T-helper 2 cell treated with Interferon-gamma antibody and Interleukin-4, amounts not matched to agents 5 μg/mL and 100 μg/mL, for 36 hours (primary cell): ENCODE measurements at places on chromosomes 3 and 15.
A peak's percentile ranks its signal among the peaks of the same experiment; 100 is the strongest.

- peaks cover 20% of the 10 kb centered on the region for H3K27me3 ChIP-seq
- DNase-seq, result no peak
- no peaks in the 10 kb centered on the region for H3K36me3 ChIP-seq
- no peak overlapping the region for H3K4me3 ChIP-seq
Observed at GRCh38 chr15:69472046-69472445, 19.4 kb downstream of the RPLP1 start.

- H3K27ac ChIP-seq, result no peak overlapping the region
- H3K36me3 ChIP-seq, result no peaks in the 10 kb centered on the region
- H3K4me1 ChIP-seq, result peaks cover 1% of the 10 kb centered on the region
- H3K27me3 ChIP-seq, result no peaks in the 10 kb centered on the region
- DNase-seq, result no peak
- no peak overlapping the region for H3K4me3 ChIP-seq
Observed at GRCh38 chr15:64024172-64025050, 21.9 kb downstream of the DAPK2 start.

- no peak overlapping the region for H3K4me3 ChIP-seq
- H3K27me3 ChIP-seq, result no peaks in the 10 kb centered on the region
- DNase-seq, result no peak
- no peaks in the 10 kb centered on the region for H3K36me3 ChIP-seq
Observed at GRCh38 chr3:39190281-39191025, 1.9 kb downstream of the XIRP1 start.

DNA sequence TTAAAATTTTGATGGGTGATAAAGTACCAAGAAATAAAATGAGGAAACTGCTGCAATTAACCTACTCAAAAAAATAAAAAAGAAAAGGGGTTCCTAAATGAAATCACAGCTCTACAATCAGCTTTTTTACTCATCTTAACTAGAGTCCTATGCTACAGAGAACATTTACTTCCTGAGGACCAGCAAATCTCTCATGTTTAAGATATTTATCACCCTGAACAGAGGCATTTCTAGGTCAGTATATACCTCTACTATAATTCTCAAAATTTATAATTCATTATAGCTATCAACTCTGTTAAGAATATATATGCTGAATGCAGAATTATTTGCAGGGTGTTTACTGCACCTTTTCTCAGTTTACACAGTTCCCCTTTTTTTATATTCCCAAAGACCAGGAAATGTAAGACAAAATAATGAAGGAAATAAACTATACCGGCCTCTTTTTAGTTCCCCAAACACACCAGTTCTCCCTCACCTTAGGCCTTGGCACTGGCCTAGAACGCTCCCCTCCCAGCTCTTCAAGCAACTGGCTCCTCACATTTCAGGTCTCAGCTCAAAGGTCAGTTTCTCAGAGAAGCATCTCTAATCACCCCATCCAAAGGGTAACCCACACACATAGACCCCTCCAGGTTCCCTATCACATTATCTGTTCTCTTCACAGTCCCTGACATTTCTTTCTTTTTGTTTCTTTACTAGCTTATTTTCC, 71.1 kb downstream of the LRRFIP2 start:
- H3K27ac ChIP-seq, result no peak overlapping the region
- H3K36me3 ChIP-seq, result no peaks in the 10 kb centered on the region
- H3K4me1 ChIP-seq, result no peaks in the 10 kb centered on the region
- DNase-seq, result no peak

GRCh38 chr3:4827767-4828166, 151.5 kb upstream of the BHLHE40 start:
- peaks cover 60% of the 10 kb centered on the region for H3K36me3 ChIP-seq
- no peaks in the 10 kb centered on the region for H3K27me3 ChIP-seq
- H3K4me3 ChIP-seq, result peak overlapping the region; percentile 17
- DNase-seq, result no peak
- H3K4me1 ChIP-seq, result peaks cover 88% of the 10 kb centered on the region

- no peak overlapping the region for H3K4me3 ChIP-seq
- H3K27me3 ChIP-seq, result no peaks in the 10 kb centered on the region
- no peak for DNase-seq
Observed at GRCh38 chr15:29424118-29424517, 154.5 kb upstream of the NSMCE3 start.

DNA sequence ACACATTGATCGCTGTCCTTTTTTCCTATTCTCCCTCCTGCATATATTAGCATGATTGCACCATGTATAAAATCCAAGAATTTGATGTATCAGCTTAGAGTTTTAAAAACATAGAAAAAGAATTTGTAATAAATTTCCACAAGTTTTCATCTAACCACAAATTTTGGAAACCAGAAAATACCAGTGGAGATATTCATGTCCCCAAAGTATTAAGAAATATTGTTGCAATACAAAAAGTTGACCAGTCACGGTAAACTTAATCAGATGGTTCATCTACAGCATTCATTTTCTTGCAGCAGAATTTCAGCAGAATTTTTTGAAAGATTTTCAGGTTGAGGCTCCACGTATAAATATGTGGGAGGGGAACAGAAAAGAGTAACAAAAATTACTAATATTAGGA, 500.9 kb upstream of the MDFIC2 start:
- no peak for DNase-seq
- no peak overlapping the region for H3K4me3 ChIP-seq
- H3K27ac ChIP-seq, result no peak overlapping the region
- H3K4me1 ChIP-seq, result no peaks in the 10 kb centered on the region
- H3K36me3 ChIP-seq, result no peaks in the 10 kb centered on the region

GRCh38 chr3:156614642-156615511, 59.5 kb upstream of the TIPARP start:
- H3K27me3 ChIP-seq, result no peaks in the 10 kb centered on the region
- H3K27ac ChIP-seq, result no peak overlapping the region
- no peak overlapping the region for H3K4me3 ChIP-seq

- H3K4me1 ChIP-seq, result peaks cover 2% of the 10 kb centered on the region
- H3K4me3 ChIP-seq, result no peak overlapping the region
- H3K36me3 ChIP-seq, result no peaks in the 10 kb centered on the region
- H3K27ac ChIP-seq, result no peak overlapping the region
Observed at GRCh38 chr3:108416111-108416869, 94.1 kb downstream of the MYH15 start.

DNA sequence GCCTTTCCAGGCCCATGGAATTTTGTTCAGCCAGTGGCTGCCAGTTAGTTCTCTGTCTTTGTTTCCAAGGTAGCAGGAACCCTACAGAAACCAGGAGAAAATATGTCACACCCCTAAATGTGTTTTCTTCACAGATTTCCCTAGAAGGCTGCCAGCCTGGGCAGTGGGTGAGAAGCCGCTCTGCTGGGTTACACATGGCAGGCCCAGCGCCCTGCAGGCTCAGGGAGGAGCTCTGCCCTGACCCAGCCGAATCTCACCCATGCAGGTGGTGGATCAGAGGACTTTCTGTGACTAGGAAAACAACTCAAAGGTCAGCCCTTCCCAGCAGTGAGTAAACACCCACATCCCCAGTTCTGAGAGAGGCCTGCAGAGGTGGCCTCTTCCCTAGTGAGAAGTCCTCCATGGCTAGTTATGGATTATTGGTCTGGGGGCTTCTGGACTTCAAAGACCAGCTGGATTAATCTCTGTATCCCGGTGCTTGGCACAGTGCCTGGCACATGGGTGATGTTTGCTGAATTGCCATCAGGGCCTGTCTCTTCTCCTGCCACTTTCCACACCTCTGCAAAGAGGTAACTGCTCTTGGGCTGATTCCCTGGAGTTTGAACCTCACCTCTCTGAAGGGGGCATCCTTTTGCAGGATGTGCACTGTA, 34.7 kb upstream of the BDH1 start:
- peaks cover 28% of the 10 kb centered on the region for H3K4me1 ChIP-seq
- H3K36me3 ChIP-seq, result peaks cover 4% of the 10 kb centered on the region
- H3K27me3 ChIP-seq, result no peaks in the 10 kb centered on the region
- H3K4me3 ChIP-seq, result no peak overlapping the region
- no peak for DNase-seq

DNA sequence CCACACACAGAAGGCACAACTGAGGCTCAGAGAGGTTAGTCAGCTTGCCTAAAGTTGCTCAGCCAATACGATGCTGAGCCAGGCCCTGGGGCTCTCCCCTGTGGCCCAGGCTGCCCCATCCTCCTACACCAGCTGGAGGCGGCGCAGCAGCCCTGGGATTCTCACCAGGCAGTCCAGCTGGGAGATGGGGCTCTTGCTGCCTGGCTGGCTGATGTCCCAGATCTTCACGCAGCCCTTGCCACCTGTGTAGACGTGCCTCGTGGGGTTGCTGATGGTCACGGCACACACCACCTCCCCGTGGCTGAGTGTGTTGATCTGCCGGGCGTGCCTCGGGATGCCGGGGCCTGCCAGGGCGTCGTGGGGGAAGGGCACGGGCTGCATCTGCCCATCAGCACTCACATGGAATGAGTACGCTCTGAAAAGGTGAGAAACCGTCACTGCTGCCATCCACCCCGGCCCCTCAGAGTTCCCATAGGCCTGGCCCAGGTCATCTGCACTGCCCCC, 42.8 kb downstream of the TLE3 start:
- H3K27me3 ChIP-seq, result no peaks in the 10 kb centered on the region
- H3K4me3 ChIP-seq, result no peak overlapping the region
- DNase-seq, result no peak
- peaks cover 52% of the 10 kb centered on the region for H3K36me3 ChIP-seq

DNA sequence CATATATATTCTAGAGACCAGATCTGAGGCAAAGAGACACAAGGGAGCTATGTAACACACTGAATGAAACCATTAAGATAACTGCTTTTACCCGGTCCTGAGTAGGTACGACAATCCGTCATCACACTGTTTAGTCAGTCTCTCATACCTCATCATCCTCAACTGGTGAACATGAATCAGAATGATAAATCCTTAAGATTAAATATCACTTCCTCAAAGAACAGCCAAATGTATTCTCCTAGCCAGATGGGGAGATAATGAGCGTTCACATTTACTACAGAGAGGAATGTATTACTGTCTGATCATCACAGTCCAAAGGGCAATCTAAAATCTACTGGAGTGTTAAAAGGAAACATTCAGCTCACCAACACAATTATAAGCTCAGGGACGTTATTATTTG, 319.4 kb upstream of the STAC start:
- no peak overlapping the region for H3K4me3 ChIP-seq
- H3K27me3 ChIP-seq, result no peaks in the 10 kb centered on the region
- no peaks in the 10 kb centered on the region for H3K36me3 ChIP-seq
- DNase-seq, result no peak

- no peak overlapping the region for H3K4me3 ChIP-seq
- no peaks in the 10 kb centered on the region for H3K36me3 ChIP-seq
- no peaks in the 10 kb centered on the region for H3K4me1 ChIP-seq
- no peaks in the 10 kb centered on the region for H3K27me3 ChIP-seq
- DNase-seq, result no peak
Observed at GRCh38 chr3:140180603-140181002, 245.6 kb downstream of the CLSTN2 start.

DNA sequence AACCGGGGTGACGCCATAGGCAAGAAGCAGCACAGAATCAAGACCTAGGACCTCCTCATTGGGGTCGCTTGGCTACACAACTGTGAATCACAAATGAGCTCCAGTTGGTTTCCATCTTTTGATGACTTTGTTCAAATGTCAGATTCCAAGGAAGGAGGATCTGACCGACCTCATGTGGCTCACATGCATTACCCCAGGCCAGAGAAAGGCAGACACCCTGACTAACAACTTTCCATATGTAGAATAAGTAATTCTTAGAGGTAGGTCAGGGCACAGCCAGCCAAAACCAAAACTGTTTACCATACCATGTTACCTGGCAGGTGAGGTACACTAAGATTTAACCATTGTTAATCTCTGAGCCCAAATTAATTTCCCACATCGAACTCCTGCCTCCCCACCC, 96.5 kb downstream of the CCNL1 start:
- H3K27ac ChIP-seq, result no peak overlapping the region
- H3K4me1 ChIP-seq, result peaks cover 35% of the 10 kb centered on the region
- no peak for DNase-seq
- no peaks in the 10 kb centered on the region for H3K27me3 ChIP-seq

DNA sequence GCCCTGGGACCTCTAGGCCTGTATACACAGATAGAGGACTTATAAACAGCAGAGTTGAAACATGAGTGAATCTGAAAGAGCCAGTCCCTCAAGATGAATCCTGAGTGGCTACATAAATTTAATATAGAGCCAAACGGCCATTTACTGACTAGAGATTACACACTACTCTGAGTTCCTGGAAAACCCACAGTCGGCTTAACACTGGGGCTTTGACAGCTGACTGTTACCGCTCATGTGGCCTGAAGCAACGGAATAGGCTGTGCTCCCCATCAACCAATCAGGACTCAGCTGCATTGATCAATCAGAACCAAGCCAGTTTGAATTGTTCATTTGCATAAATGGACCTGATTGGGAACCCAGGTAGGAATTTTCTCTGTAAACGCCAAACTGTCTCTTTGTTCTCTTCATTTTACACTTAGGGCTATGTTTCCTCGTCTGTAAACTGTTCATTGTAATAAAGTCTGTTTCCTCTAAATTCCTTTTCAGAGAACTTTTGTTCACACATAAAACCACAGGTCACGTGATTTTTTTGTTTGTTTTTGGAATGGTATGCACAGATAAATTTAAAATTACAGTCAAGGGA, 40.5 kb downstream of the CCNL1 start:
- peaks cover 13% of the 10 kb centered on the region for H3K4me1 ChIP-seq
- DNase-seq, result peak; percentile 40
- H3K27me3 ChIP-seq, result no peaks in the 10 kb centered on the region
- peak overlapping the region; percentile 53 for H3K27ac ChIP-seq
- H3K4me3 ChIP-seq, result peak overlapping the region; percentile 39

GRCh38 chr15:75454471-75455378, 3.2 kb upstream of the SIN3A start:
- peaks cover 3% of the 10 kb centered on the region for H3K36me3 ChIP-seq
- H3K4me3 ChIP-seq, result peak overlapping the region; percentile 84
- peak; percentile 81 for DNase-seq
- peaks cover 16% of the 10 kb centered on the region for H3K4me1 ChIP-seq

GRCh38 chr3:41960826-41961750, 815 bp downstream of the ULK4 start:
- peaks cover 19% of the 10 kb centered on the region for H3K4me1 ChIP-seq
- peak overlapping the region; percentile 97 for H3K4me3 ChIP-seq
- no peaks in the 10 kb centered on the region for H3K36me3 ChIP-seq
- H3K27ac ChIP-seq, result peak overlapping the region; percentile 96
- H3K27me3 ChIP-seq, result no peaks in the 10 kb centered on the region
- DNase-seq, result peak; percentile 44

GRCh38 chr3:71905426-71905825, 120.5 kb upstream of the PROK2 start:
- H3K36me3 ChIP-seq, result no peaks in the 10 kb centered on the region
- H3K4me1 ChIP-seq, result peaks cover 7% of the 10 kb centered on the region
- no peak overlapping the region for H3K27ac ChIP-seq
